Dermis microvascular lymphatic vessel endothelial cell (primary cell): ENCODE measurements at places on chromosomes 2 and 18. TPM values are rescaled to one million over a fixed set of nuclear protein-coding genes. Genes with fewer than 3 reads are reported as not detected.

DNA sequence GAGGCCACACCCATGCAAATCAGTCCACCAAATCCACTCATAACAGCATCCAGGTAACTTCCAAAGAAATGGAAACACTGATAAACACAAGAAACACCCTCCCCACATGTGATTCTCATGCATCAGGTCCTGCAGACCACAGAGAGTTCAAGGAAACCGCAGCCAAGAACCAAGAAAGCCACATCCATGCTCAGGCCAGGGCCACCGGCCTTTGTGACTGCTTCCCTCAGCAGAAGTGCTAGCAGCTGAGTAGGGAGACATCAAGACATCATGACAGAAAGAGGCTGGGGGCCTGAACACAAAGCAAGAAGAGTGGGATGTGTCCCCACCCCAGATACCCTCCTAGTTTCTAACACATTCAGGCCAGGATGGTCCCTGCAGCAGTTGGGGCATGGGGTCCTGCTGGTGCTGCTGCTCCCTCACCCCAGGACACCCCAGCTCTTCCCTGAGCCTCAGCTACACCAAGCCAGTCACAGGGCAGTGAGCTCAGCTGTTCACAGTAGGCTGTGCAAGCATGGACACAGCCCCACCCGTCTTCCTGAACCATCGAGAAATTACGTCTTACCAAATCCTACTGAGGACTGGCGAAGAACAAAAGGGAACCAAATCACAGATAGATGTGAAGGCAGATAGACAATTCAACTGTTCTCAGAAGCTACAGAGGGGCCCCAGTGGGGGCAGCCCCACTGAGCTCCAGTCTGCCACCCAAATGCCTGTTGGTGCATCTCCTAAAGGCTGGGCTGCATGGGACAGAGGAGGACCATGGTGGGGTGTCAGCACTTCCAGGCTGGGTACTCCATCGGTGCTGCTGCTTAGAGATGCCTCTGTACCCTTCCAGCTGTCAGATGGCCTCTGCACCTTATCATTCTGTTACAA lies 60.9 kb downstream of the HDAC4 start:
- DNase-seq: no peak

DNA sequence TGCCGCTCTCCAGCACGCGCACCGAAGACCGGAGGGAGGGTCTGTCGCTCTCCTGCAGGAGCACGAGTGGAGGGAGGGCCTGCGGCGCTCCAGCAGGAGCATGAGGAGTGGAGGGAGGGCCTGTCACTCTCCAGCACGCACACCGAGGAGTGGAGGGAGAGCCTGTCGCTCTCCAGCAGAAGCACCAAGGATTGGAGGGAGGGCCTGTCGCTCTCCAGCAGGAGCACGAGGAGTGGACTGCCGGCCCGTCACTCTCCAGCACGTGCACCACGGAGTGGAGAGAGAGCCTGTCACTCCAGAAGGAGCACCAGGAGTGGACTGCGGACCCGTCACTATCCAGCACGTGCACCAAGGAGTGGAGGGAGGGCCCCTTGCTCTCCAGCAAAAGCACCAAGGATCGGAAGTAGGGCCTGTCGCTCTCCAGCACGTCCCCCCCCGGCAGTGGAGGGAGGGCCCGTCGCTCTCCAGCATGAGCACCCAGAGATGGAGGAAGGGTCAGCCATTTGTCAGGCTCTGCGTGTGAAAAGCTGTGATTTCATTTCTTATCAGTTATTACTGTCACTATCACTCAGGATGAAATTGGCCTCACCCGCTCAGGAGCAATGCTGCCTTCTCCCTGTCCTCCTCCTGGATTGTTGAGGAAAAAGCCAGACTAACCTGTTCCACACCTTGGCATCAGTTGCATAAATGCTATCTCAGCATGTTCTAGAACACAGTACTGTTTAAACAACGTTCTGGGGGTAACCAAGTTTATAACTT lies 35.9 kb downstream of the ADI1 start:
- no peak for DNase-seq

DNA sequence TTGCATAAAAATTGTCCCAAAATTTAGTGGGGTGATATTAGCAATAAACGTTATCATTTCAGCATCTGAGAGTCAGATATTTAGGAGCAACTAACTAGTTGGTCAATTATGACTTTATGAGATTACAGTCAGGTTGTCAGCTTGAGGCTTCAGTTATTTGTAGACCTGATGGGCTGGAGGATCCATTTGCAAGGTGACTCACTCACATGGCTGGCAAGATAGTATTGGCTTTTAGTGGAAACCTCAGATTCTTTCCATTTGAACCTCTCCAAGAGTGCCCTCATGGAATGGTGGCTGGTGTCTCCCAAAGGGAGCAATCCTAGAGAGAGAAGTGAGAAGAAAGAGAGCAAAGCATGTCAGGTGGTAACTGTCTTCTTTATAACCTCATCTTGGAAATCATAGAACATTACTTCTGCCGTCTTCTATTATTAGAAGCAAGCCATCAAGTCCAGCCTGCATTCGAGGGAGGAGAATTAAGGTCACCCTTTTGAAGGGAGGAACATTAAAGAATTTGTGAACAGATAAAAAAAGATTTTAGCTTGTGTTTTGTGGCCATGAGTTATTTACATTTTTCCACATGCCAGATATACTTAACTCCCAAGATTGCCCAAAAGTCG lies 92.5 kb downstream of the HAUS1 start:
- DNase-seq: no peak

- DNase-seq: no peak
Observed at GRCh38 chr2:23401427-23402204, 16.6 kb downstream of the KLHL29 start.

GRCh38 chr2:207727261-207727660 lies 15.8 kb downstream of the CCNYL1 start:
- no peak for DNase-seq

The THSD7B gene
- total RNA-seq: not detected in 2 replicates

DNA sequence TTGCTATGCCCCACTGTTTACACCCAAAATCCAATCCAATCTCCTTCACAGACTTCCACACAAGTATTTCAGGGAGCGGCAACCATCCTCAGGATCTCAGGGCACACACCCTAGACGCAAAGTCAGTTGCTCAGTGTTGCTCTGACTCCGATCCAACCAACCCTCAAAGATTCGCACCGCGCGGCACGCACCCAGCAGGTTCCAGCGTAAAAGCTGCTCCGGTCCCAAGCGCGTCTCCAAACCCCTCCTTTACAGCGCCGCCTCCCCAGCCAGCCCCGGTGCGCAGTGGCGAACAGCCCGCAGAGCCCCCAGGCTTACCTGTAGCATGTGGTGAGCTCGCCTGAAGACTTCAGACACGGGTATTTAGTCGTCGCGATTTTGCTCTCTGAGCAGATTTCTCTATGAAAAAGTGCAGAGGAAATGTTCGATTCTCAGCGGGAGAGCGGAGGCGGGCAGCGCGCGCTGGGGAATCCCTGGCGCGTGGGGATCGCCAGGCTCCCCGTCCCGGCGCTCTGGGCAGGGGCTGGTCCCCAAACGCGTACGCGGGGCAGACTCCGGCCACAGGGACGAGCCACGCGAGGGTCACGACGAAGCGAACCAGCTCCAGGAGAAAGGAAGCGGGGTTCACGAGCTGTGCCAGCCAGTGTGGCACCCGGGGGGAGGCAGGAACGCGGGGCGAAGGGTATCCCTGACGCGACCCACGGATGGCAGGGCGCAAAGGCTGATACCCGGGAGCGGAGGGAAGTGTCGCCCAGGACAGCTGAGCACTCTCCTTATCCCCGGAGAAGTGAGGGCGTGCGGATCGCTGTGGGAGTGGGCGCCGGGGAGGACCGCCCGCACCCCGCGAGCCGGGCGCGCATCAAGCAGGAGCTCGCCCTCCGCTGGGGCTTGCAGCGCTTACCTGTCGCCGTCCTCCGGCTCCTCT lies 650 bp downstream of the CCBE1 start:
- DNase-seq: no peak

- DNase-seq: no peak
Observed at GRCh38 chr2:9705196-9705595, 74.4 kb upstream of the YWHAQ start.

The FAM161A gene
- total RNA-seq: 0.76 and 0.90 TPM in 2 replicates

GRCh38 chr18:6843308-6843707 lies 113.8 kb downstream of the ARHGAP28 start:
- DNase-seq: no peak

GRCh38 chr2:237256887-237257286 lies 157.1 kb downstream of the COL6A3 start:
- DNase-seq: no peak

DNA sequence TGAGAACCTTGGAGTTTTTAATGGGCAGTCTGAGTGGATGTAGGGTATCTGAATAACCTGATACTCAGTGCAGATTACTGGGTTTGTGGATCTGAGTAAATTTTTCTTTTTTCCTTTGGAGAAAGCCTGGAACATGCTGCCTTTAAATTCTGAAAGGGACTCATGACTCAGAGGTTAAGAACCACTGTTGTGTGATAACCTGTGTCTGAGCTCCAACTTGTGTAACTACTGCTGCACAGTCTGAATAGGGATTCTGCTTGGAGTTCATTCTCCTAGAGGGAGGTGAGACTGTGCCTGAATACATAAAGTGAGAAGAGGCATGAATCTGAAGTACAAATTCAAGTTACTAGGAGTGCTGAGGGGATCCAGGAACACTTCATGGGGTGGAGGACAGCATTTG lies 36.2 kb downstream of the KDM3A start:
- DNase-seq: no peak

DNA sequence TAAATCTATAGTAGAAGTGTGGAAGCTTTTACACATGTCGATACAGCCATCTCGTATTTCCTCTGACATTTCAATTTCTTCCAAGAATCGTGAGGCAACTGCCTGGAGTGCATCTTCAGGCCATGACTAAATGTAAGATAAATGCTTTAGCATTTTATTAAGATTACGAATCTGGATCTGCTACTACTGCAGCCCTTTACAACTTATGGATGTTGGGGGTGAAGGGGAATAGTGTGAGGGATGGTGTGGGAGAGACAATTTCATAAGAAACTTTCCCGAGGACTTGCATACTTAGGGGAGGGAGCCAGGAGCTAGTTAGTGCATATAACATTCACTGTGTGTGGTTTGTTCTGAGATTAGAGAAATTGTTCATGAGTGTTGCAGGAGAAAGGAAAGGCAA lies 204.8 kb downstream of the SLC39A10 start:
- no peak for DNase-seq

The POTEI gene
- 0.25 and 0.26 TPM in 2 replicates for total RNA-seq

DNA sequence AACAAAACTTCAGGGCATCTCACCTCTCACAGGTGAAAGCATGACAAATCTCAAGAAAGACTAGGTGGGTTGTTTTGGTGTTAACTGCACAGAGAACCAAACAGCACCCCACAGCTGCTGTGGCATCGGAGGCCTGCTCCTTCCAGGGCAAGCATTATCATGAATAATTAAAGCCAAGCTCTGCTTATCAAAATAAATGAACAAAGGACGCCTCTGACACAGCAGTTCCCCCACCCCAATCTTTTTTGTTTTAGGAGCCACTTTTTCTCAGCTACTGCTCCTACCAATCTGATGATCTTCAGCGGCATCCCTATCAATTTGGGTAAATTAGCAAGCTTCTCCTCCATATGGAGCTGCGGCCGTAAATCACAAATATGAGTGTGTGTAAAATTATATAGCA lies 58.6 kb downstream of the KLF7 start:
- DNase-seq: no peak

GRCh38 chr2:111231532-111232252 lies 111.0 kb downstream of the BCL2L11 start:
- DNase-seq: no peak

GRCh38 chr18:23668731-23669130 lies 6.0 kb upstream of the ANKRD29 start:
- no peak for DNase-seq

DNA sequence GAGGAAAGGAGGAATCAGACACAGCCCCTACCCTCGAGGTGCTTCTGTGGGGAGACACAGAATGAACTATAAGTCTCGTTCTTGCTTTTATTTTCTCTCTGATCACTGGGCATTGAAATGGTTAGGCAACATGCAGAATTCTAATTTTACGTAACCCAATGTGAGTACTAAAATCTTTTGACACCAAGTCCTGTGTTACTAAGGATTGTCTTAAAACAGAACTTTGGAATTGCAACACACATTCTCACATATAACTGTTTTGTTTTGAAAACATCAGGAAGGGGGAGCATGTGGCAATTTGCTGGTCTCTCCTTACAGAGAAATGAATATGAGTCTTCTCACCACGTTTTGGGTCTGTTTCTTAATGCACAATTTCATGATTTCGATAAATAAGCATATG lies 23.6 kb upstream of the SULT1C4 start:
- DNase-seq: no peak

DNA sequence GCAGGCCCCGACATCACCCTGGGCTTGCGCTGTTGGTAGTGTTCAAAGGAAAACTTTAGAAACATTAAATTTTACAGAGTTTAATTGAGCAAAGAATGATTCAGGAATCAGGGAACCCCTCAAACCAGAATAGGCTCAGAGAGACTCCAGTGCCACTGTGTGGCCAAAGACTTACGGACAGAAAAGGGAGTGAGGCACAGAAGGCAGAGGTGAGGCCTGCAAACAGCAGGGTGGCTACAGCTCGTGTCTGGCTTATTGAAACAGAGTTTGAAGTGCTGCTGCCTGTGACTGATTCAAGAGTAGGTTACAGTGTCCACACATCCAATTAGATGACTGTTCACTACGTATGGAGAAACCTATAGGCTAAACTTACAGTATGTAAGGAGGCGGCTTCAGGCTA lies 2.4 kb upstream of the CTDP1 start:
- no peak for DNase-seq

DNA sequence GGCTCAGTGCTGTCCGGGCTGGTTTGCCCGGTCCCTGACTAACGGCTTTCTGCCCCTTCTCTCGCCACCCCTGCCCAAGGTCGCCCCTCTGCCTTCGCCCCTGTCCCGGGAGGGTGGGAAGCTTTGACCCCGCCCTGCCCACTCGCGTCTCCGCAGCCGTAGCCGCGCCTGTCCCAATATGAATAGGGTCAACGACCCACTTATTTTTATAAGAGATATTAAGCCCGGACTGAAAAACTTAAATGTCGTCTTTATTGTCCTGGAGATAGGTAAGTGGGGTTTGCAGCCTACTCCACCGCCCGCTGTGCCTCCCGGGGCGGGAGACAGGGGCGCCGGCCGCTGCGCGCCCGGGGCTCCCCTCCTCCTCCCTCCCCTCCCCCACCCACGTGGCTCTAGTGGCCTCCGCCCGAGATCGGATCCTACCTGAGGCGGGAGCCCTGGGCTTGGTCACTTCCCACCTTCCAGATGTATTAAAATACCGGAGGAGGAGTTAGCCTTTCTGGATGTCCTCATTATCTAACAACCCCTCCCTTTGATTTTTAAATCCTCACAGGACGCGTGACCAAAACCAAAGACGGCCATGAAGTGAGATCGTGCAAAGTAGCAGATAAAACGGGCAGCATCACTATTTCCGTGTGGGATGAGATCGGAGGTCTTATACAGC lies 633 bp downstream of the NABP1 start:
- DNase-seq: peak; percentile 36

DNA sequence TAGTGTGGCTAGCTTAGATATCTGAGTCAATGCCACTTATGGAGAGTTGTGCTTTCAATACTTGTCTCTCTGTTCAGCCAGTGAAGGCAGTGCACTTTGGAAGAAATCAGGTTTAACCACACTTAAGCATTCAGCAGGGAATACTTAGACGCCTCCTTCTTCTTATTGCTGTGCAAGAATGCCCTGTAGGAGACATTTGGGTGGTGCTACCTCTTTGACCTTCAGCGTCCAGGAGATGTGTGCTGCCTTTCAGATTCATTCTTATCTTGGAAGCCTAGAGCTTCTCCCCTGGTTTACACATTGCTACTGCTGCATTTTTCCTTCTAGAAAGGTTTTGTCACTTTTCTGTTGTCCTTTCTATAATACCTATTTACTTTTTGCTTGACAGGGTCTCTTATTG lies 350.5 kb downstream of the ARL6IP6 start:
- DNase-seq: no peak

- DNase-seq: no peak
Observed at GRCh38 chr2:19754907-19755306, 146.9 kb downstream of the TTC32 start.

- DNase-seq: no peak
Observed at GRCh38 chr18:27581296-27581904, 396.3 kb upstream of the CHST9 start.
